Activated T-helper 9 cell treated with anti-CD3 and anti-CD28 coated beads, Interleukin-2, amount 50 U/mL, for 16 hours (primary cell): ENCODE measurements at places on chromosomes 6 and 20.

DNA sequence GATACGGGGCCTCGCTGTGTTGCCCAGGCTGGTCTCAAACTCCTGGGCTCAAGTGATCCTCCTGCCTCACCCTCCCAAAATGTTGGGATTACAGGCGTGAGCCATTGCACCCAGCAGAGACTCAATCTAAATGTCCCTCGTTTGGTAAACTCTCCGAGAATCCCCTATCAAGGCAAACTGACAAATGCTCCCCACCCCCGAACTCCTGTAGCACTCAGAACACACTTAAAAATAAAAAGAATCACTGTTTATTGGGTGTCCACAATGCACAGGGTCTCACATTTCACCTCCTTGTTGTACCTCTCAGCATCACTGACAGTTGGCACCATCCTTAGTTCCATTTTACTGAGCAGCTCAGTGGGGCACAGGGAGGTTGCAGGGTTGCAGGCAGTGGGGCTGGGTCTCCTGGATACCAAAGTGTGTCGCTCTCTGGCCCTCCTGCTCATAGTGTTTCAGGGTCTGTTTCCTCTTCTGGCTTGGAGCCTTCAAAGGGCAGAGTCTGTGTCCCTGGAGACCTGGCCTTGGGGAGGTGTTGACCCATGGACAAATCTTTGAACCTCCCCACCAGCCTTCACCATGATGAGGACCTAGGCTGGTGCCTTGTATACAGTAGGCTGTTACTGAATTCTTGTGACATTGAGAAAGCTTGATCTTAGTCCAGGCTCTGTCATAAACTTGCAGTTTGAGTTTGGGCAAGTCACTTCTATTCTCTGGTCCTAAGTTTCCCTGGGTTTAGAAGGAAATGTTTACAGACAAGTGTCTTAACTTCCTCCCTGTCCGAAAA is 8.5 kb upstream of the SRC start:
- DNase-seq = no peak

GRCh38 chr6:41740366-41741162 is 5.2 kb upstream of the TFEB start:
- DNase-seq = no peak

DNA sequence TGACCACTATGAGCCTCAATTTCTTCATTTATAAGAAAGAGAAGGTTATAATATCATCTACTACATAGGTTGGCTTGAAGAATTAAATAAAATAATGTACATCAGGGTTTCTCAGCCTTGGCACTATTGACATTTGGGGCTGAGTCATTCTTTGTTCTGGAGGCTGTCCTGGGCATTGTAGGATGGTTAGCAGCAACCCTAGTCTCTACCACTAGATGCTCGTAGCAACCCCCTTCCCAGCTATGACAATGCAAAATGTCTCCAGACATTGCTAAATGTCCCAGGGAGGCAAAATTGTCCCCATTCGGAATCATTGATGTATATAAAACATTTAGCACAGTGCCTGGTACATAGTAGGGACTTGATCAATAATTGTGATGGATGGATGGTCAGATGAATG is 152.1 kb downstream of the KHDC1L start:
- DNase-seq = no peak

GRCh38 chr20:20338133-20338730 is 29.7 kb upstream of the INSM1 start:
- DNase-seq = no peak

DNA sequence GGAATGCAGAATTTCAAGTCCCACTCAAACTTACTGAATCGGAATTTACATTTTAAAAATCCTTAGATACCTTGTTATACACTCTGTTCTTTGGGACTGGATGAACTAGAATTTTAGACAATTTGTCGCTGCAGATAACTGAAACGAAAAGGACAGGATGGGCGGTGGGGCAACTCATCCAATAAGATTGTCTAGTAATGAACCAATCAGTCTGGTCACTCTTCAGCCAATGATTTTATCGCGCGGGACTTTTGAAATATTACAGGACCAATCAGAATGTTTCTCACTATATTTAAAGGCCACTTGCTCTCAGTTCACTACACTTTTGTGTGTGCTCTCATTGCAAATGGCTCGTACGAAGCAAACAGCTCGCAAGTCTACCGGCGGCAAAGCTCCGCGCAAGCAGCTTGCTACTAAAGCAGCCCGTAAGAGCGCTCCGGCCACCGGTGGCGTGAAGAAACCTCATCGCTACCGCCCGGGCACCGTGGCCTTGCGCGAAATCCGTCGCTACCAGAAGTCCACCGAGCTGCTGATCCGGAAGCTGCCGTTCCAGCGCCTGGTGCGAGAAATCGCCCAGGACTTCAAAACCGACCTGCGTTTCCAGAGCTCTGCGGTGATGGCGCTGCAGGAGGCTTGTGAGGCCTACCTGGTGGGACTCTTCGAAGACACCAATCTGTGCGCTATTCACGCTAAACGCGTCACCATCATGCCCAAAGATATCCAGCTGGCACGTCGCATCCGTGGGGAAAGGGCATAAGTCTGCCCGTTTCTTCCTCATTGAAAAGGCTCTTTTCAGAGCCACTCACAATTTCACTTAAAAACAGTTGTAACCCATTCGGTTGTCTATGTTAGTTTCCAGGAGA is 41.9 kb upstream of the HFE start:
- no peak for DNase-seq

GRCh38 chr20:46570956-46571355 is 20.5 kb upstream of the OCSTAMP start:
- DNase-seq = no peak

GRCh38 chr20:8246153-8246552 is 114.1 kb downstream of the PLCB1 start:
- no peak for DNase-seq

DNA sequence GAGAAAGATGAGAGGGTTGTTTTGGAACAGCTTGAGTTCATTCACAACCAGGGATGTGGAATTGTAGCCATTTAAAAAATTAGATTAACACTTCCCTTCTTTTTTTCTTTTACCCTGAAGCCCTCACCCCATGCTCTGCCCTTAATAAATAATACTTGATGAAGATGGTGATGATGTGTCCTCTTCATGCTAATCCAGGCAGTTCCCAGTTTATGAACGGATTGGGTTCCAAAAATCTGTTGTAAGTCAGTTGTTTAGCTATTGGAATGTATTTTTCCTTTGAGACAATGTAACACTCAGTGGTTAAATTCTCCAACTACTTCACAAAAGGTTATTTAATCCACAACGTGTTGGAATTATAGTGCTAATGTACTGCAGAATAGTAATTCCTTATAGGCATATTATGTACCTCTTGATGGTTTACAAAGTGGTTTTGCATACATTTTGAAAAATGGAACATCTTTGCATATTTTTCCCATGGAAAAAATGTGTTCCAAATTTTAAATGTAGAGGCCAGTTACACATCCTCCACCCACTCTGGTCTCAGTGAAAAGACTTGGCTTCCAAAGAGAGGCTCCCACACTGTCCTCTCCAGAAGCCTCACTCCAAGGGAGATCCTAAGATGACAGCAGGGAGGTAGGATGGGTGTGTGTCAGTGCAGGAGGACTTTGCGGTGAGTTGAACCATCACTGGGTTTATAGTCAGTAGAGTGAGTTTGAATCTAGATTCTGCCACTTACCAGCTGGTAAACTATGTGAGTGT is 45.8 kb upstream of the CEP162 start:
- DNase-seq = no peak

GRCh38 chr6:108133594-108134179 is 32.1 kb upstream of the NR2E1 start:
- no peak for DNase-seq

GRCh38 chr6:23091795-23092194 is 522.4 kb downstream of the HDGFL1 start:
- DNase-seq = no peak

DNA sequence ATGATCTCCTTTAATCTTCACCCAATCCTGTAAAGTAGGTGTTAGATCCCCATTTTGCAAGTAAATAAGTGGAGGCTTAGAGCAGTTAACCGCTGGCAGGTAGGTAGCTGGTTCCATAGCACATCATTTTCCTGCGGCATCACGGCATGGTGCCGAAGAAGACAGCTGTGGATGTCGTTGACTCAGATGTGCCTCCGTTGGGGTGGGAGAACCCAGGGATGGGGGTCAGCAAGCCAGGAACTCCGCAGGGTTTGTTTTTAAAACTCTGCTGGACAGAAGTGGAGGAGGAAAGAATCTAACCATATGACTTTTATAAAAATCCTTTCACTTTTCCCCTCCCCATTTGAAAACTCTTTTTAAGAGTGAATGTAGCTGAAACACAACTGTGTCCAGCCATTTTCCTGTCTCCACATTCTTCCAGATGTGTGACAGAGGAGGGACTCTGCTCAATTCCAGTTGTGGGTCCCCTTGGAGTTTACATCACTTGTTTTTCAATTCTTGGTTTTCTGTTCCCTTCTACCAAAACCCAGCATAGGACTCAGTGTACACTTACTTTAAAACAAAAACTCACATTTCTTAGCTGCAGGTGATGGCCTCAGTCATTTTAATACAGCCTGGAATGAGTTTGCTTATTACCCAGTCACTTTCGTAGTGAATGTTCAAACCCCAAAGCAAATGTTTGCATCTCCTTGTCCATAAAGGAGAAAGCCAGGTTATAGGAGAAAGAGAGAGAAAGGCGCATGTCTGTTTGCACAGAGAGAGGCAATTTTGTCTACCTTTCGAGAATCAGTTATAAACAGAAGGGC is 27.6 kb upstream of the PI16 start:
- DNase-seq = no peak

DNA sequence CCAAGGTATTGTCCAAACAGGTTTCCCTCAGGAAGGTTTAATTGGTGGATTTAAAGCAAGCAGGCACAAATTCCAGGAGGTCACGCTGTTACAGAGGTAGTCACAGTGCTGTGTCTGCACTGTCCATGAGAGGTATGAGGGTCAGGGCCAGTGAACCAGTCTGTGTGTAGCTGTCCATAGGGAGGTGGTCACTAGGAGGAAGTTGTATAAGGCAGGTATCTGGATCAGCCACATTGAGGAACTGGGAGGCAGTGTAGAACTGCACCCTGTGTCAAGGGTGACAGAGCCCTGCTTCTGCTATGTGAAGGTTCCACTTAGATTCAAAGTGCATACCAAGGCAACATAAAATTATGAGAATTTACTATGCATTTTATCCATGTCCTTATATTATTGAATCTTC is 73.3 kb downstream of the MAP3K4 start:
- no peak for DNase-seq
